Stimulated activated CD8-positive, alpha-beta memory T cell treated with anti-CD3 and anti-CD28 coated beads, Interleukin-7, amount 100 ng/mL, for 1 hour (primary cell): ENCODE measurements at places on chromosomes 4 and X.

DNA sequence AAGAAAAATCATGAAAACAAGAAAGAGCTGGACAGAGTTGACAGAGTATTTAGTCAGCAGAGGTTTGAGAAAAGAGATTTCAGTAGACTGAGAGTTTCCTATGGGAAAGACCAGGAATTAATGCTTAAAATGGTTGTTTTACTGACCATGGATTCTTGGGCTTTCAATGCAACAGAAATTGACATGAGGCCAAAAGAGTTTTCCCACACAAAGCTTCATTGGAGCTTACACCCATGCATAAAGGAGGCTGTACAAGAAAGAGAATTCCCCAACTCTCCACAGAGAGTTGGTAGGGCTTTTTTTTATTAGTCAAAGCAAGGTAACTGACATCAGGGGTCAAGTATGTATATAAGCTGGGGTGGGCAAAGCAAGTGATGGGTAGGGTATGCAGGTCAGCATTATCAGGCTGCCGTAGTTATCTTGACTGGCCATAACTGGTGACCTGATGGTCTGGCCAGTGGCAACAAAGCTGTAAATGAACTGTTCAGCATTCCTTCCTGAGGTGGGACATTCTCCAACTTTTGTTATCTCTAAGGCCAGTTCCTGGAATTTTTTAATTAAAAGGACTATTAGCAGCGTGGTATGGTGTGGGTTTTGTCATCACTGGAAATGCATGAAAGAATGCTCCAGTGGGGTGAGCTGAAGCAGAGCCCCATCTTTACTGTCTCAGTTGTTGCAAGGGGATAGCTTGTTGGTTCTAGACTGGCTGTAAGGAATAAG lies 117.0 kb downstream of the ADAM29 start:
- no peak for DNase-seq

- no peak for DNase-seq
These were observed 13.4 kb upstream of the CHRNA9 start for GRCh38 chr4:40321574-40322275.

DNA sequence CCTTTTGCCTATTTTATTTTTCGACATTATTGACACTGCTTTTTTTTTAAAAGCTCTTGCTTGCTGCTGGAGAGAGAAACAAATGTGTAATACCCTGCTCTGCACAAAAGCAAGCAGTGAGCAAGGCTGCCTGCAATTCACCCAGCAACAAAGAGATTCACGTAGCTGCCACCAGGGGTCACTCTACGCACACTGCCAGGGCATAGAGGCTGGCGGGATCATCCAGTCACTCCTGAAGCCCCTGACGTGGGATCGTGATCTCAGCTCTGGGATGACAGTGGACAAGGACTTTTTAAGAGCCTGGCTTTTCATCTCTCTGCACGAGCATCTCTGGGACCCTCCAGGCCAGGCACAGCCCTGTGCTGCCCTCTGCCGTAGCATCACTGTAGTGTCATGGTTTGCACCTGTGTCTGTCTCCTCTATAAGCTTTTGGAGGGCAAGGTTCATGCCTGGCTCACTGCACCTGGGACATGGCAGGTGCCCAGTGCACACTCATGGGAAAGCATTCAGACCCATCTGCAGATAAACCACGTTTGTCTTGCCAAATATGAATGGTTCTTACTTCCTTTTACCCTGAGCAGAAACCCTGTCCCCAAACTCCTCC lies 19.8 kb downstream of the C4orf50 start:
- peak; percentile 10 for DNase-seq

DNA sequence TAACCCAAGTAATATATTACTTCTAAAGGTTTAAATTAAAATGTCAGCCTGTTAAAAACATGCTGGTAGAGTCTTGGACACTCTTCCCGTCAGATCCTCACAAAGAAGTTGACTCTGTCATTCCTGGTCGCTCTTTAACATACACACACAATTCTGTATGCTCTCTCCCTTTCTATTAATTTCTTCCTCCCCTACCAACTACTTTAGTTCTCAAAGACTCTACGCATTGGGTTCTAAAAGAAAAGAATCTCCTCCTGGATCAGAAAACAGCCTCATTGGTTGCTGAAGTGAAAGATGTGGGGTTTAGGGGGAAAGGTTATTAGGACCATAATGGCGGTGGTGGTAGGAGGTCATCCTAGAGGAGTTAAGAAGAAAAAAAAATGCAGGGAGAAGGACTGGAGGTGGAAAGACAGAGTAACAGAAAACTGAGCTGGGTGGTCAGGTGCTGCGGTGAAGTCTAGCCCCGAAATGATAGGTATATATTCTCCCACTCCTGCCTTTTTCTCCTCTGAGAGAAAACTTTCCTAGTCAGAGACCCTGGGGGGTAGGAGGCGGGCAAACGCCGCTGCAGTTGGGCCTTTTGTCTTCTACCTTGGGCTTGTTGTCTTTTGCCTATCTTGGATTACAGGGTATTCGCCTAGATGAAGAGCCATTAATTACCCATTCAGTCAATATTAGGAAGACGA lies 5.2 kb upstream of the PITX2 start:
- DNase-seq, result no peak

- DNase-seq, result no peak
These were observed 15.0 kb downstream of the TLR7 start for GRCh38 chrX:12881914-12882313.

DNA sequence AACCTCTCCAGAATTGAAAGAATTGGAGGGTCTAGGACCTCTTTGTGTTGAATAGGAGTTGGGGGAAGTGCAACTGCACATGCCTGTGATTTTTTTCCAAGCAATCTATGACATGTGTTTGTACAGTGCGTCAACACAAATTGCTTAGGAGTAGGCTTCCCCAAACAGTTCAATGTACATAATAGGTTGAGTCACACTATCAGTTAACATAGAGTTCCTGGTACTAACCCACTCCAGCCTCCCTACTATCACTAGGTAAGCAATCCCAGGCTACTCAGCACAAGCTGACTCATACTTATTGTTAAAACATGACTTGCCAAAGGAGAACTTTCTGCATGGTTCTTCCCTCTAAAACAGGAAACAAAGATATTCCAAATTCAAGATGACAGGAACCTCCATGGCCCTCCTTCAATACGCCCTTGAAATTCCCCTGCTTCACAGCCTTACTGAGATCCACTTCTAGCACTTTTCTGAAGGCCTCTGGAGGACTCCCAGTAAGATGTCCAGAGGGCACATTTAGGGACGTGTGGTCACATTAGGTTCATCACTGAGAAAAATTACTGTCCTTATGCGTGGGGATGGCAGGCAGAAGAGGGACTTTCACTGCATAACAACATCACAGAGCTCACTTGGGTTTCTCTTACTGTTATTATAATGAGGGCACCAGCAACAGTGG lies 8.4 kb upstream of the VSIG1 start:
- no peak for DNase-seq

- DNase-seq, result no peak
These were observed 11.3 kb downstream of the RAP2C start for GRCh38 chrX:132207996-132208395.

- no peak for DNase-seq
These were observed 66.0 kb upstream of the C4orf54 start for GRCh38 chr4:99723612-99724011.

- DNase-seq, result no peak
These were observed 62.2 kb downstream of the EVC start for GRCh38 chr4:5773271-5773555.

DNA sequence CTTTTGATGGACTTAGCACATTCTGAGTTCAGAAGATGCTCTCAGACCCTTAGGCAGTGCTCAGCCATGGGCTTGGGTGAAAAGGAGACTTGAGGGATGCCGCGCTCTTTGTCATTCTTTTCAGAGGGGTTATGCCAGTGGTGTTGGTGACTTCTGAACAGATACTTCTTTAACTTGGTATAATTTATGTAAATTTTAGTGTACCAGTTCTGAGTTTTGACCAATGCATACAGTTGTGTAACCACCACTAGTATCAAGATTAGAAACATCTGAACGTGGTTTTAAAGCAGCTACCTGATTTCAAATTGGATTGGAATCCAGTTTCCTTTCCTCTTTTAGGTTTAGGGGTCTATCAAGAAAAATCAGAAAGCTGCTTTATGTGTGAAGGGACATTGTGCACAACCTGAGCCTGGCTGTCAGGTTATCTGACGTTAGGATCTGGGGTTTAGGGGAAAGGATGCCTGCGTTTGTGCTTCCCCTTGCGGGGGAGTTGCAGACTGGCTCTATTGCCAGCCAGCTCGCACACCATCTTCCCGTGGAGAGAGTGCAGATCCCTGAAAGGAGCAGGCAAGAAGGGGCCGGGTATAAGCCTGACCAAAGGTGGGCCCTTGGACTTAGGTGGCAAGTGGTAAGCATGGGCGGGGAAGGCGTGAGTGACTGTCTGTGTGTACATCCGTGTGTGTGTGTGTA lies 19.0 kb downstream of the SMS start:
- no peak for DNase-seq

DNA sequence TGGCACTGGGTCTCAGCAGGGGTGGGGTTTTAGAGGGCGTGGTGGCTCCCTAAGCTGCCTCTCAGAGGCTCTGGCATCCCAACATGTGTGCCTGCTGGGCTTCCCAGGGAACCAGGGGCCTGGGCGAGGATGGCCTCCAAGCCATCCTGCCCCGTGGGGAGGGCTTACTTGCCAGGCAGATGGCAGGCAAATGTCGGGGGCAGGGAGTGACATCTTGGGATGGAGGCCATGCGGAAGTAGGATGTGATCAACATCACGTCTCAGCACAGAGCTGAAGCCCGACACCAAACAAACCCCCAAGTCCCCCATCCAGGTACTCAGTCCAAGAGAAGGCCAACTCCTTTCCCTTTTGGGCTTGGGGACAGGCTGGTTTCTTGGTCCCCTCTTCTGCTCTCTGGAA lies 4.7 kb downstream of the L1CAM start:
- DNase-seq, result no peak

GRCh38 chr4:99210789-99211188 lies 8.3 kb downstream of the ADH6 start:
- DNase-seq, result no peak

GRCh38 chr4:81664079-81664478 lies 192.4 kb upstream of the RASGEF1B start:
- no peak for DNase-seq

DNA sequence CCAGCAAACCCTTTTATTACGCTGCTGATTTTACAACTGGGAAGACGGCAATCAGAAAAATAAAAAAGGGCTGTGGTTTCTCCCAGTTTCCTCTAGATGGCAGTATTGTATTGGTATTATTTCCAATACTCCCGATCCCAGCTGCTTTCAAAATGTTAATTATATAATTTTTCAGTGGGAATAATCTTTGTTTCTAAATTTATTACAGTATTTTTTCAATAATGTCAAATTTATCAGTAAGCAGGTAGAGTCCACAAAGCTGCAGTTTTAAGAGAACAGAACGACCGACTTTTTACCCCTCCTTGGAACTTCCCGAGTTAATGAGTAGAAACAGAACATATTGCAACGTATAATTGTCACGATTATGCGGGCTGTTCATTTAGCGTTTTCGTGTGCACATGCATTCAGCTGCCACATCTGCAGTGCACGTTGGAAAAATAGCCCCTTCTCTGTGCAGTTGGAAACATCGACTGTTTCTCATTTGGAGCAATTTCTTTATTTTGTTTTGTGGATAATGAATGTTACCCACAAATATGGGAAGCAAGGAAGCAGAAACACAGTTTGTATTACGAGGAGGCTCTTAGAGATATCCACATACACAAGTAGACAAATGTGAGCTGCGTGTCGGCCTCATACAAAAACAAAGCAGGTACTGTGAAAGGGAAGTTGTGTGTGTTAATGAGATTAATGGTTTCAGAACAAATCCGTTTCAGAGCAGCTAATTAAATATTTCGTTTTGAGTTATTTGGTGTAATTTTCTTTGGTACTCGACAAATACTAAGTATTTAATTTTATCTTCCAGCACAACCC lies 188.0 kb downstream of the STIM2 start:
- no peak for DNase-seq

GRCh38 chr4:48958582-48958981 lies 27.5 kb upstream of the CWH43 start:
- no peak for DNase-seq

DNA sequence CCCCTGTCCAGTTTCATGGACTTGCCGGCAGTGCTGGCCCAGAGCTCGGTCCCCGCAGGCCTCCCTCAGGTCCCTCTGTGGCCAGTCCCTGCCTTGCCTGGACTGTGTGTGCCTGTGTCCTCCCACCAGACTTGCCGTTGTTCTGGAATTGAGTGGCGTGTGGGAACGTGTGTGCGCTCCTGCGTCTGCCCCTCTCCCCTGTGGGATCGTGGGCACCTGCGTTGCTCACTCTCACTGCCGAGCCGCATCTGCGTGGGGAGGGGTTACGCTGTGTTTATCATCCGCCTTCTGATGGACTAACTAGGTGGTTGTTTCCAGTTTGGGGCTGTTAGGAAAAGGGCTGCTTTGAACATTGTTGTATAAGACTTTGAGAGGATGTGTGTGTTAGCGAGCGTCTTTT lies 21.2 kb downstream of the PCGF3 start:
- no peak for DNase-seq

GRCh38 chr4:105709081-105709450 lies 482 bp downstream of the GSTCD start:
- no peak for DNase-seq

- DNase-seq, result peak; percentile 23
These were observed 28.2 kb upstream of the HUWE1 start for GRCh38 chrX:53714580-53715345.

- no peak for DNase-seq
These were observed 264.3 kb downstream of the TECRL start for GRCh38 chr4:64144994-64145393.

DNA sequence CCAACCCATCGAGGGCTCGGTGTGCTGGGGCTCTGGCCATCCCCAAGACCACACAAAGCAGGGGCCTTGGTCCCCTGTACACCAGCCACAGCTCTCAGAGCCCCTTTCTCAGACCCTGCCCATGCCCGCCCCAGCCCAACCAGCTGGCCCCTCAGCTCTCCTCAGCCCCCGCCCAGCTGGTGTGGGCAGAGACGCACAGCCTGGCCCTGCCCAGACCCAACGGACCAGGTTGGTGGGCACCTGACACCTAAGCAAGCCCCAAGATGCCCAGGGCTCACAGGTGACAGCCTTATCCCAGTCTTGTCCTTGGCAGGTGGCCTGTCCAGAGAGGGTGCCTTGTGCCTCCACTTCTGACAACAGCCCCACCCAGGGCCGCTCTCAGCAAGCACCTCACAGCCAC lies 42.4 kb downstream of the FAM53A start:
- no peak for DNase-seq

GRCh38 chr4:40333921-40334352 lies 1.2 kb upstream of the CHRNA9 start:
- no peak for DNase-seq

DNA sequence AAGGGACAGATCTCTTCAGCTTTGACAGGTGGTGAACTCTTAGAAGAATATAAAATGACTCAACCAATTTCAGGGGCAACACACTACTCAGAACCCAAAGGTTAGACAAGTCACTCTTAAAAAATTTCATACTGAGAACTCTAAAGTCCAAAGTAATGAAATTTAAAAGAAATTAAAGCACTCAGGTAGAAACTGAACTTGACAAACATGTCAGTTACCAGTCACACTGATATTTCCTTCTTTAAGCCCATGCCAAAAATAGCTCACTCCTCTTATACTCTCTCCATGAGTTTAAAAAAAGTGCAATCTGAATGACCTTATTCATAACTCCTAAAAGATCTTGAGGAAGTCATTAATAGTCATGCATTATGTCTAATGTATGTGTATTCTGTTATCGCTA lies 40.3 kb downstream of the AMMECR1 start:
- DNase-seq, result no peak
